ENCODE measurements at places on chromosomes 7 and 10.

GRCh38 chr7:24192053-24192452 lies 91.9 kb upstream of the NPY start:
- DNase-seq: no peak

- DNase-seq: no peak
Observed at GRCh38 chr7:128271942-128272481, 30.9 kb downstream of the LEP start.

DNA sequence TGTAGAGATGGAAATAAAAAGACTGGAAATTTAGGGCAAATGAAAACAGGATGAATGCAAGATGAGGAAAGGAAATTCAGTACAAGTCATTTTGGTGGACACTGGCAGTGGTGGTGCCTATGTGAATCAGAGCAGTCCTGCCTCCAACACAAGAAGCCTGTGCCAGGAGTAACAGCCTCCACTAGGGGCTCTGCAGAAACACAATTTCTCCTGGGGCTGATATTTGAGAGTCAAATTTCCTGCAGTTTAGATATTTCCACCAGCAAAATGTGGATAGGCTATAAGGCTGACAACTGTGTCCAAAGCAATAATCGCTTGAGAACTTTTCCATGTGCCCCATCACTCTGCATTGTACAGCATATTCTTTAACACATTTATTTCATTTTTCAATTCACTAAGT lies 4.7 kb upstream of the PLXDC2 start:
- DNase-seq: no peak

DNA sequence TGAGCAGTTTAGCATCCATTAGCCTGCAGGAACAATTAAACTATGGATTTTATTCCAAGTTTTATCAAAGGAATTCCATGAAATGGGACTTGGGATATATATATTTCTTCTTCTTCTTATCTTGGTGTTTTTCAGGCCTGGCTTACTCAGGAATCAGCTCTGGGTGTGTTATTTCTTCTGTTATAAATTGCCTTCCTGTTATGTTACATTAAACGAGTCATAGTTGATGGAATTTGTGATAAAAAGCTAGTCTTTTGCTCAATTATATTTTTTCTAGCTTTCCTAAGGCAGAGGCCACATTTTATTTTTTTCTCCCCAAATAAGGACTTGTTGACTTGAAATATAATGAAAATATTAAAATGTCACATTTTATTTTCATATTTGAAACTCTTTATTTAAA lies 141.3 kb downstream of the EPC1 start:
- no peak for DNase-seq

GRCh38 chr10:106360870-106361269 lies 803.6 kb downstream of the SORCS1 start:
- no peak for DNase-seq

- no peak for DNase-seq
Observed at GRCh38 chr7:45191396-45191795, 33.8 kb downstream of the RAMP3 start.
